Motor neuron (in vitro differentiated cells): ENCODE measurements at places on chromosomes 2 and 18.

DNA sequence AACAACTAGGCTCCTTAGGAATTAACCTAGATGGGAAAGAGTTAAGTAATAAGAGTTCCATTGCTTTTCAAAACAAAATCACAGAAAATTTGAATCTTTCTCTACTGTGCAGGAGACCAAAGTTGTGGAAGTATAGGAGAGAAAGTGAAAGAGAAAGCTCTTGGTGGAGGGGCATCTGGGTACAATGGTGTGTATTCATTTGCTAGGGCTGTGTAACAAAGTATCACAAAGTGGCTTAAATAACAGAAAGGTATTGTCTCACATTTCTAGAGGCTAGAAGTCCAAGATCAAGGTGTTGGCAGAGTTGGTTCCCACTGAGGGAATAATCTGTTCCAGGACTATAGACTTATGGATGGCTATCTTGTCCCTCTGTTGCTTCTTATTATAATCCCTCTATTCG is 50.5 kb upstream of the GORASP2 start:
- no peak for ATAC-seq

DNA sequence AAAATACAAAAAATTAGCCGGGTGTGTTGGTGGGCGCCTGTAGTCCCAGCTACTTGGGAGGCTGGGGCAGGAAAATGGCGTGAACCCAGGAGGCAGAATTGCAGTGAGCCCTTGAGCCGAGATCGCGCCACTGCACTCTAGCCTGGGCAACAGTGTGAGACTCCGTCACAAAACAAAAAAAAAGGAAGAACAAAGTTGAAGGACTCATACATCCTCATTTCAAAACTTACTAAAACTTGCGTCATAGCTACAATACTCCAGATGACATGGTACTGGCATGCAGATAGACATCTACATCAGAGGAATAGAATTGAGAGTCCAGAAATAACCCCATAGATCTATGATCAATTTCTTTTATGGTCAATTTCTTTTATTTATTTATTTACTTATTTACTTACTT is 13.6 kb upstream of the CYP27C1 start:
- ATAC-seq = no peak

GRCh38 chr2:27118525-27119329 is at the start of gene CGREF1:
TSS of gene CGREF1 (minus strand) at chr2:27119128. CDS start at chr2:27104366, 14,762 bp downstream.
- ATAC-seq = peak; percentile 69

- no peak for ATAC-seq
Measured at GRCh38 chr2:71801556-71801955, 346.1 kb downstream of the CYP26B1 start.

GRCh38 chr2:96493072-96493471 is 12.1 kb downstream of the NEURL3 start:
- no peak for ATAC-seq

DNA sequence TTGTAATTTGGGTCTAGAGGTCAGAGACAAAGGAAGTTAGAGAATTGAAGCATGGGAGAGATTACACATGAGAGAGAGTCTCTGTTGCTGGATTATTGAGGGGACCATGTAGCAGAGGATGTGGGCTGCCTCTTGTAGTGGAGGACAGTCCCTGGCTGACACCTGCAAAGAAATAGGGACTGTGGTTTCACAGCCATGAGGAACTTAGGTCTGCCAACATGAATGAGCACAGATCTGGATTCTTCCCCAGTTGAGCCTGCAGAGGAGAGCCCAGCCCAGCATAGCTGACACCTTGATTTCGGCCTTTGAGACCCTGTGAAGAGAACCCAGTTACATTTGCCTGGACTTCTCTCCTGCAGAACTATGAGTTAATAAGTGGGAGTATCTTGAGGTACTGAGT is 179.5 kb upstream of the TWIST2 start:
- ATAC-seq = no peak

DNA sequence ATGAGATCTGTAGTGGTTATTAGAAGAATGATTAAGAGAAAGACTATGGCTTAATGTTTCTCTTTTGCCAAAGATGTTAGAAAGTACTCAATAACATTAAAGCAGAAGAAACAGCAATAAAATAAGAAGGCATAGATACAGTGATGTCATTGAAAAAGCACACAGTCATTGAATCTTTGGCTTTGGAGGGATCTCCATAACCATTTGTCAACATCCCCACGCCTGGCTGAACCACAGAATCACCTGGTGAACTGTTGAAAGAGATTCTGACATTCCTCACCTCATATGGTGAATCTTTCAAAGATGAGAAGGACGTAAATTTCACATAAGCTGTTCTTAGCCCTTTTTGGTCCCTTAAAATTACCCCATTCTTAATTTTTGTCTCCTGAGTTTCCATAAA is 324.6 kb upstream of the NRP2 start:
- ATAC-seq = no peak
